NCI-H446 (cell line): ENCODE measurements at places on chromosomes 7 and 10.

DNA sequence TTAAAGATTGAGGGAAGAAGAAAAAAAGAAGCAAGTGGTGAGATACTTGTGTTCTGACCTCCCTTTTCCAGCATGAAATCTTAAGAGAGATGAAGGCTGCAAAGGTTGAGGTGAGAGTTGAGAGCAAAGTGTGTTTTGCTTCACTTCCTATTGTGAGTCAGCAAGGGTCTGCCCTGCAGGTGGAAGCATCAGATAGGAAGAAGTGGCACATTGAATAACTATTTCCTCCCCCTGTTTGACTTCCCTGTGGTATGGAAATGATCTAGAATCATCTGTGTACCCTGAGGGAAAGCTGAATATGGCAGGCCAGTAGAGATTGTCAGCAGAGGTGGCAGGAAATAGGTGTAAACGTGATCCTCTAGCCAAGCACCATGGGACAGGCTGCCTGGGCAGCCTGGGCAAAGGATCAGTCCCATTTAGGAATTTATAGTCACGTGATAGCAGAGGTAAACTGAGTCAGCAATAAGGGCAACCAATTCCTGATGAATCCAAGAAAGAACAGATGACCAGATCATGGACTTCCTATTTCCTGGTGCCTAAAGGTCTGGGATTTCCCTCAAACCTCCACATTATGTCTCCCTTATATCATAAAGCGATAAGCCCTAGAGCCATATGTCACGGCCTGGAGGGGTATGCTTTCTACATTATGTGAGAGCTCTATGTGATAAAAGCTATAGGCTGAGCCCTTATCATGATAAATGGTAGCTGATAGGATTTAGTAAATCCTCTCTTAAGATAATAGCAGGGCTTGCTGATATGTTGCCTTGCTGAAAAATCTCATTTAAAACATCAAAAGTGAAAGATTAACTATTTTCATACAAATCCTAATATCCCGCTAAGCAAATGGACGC lies 287.0 kb downstream of the MDFIC start:
- no peak for DNase-seq

DNA sequence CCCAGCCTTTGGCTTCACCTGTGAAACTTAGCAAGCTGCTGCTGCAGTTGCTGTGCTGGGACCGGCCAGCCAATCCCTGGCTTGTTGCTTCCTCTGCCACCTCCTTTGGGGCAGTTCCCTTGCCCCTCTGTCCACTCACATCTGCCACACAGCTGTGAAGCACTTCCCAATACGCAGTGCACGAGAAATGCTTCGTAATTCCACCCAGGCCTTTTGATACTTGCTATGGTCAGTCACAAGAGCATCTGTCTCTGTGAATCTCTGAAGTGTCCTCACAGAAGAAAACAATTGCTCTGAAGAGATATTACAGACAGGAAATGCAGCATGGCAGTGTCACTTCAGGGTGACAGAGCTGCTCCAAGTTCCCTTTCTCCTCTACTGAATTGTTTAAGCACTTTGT lies 208.5 kb downstream of the PTEN start:
- DNase-seq = no peak

DNA sequence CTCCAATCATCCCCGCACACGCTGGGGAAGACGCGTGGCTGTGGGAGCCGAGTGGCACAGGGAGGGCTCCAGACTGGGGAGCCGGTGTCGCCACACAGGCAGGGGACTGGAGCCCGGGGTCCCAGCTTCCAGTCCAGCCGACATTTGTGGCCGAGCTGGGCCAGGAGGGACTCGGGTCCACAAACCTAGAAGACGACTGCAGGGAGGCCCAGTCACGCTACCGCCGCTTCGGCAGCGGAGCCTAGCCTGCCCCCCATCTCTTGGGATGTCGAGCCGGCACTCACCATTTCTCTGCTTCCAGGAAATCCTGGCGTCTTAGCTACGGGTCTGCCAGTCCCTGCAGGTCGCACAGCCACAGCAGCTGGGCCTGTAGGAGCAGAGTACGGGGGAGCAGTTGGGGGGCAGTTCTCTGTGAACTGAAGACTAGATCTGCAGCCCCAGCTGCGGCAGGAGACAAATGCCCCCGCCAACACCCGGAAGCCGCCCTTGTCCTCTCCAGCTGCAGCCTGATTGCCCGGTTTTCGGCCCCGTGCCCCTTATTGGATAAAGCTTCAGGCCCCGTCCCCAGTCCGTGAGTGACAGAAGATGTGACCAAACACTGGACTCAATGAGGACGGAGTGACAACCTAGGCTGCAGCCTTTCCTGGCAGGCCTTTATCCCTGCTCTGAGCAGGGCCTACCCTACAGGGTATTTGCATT lies 270.7 kb downstream of the ZNF33B start:
- no peak for DNase-seq

- DNase-seq = no peak
These were observed 60.2 kb upstream of the CAMK2B start for GRCh38 chr7:44385434-44386138.

DNA sequence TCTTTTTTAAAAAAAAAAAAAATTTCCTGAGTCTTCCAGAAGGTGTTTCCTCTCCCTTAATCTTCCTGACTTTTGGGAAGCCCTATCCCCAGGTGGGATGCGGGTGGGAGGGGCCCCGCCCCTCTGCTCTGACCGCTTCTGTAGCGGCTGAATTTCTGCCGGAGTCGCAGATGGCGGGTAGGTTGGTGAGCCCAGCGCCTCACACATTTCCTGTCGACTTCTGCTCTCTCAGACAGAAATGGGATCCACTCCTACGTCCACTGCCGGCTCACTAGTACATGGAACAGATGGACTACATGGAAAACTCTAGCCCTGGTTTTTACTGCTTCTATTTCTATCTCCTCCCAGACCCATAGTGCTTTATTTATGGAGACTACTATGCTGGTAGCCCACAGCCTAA lies 90.9 kb downstream of the NEUROD6 start:
- no peak for DNase-seq
